ENCODE measurements at places on chromosomes 2 and 18. TPM values are rescaled to one million over a fixed set of nuclear protein-coding genes. Genes with fewer than 3 reads are reported as not detected.

- H3K4me3 ChIP-seq: no peak overlapping the region
- H3K36me3 ChIP-seq: no peaks in the 10 kb centered on the region
- H3K4me1 ChIP-seq: peaks cover 13% of the 10 kb centered on the region
- H3K27me3 ChIP-seq: no peaks in the 10 kb centered on the region
- no peak for DNase-seq
- no peak overlapping the region for H3K27ac ChIP-seq
Measured at GRCh38 chr18:58662118-58662517, 9.1 kb upstream of the MALT1 start.

GRCh38 chr18:8367217-8367988 is 241.8 kb upstream of the RAB12 start:
- no peaks in the 10 kb centered on the region for H3K36me3 ChIP-seq
- H3K4me1 ChIP-seq: peaks cover 12% of the 10 kb centered on the region
- no peaks in the 10 kb centered on the region for H3K27me3 ChIP-seq

DNA sequence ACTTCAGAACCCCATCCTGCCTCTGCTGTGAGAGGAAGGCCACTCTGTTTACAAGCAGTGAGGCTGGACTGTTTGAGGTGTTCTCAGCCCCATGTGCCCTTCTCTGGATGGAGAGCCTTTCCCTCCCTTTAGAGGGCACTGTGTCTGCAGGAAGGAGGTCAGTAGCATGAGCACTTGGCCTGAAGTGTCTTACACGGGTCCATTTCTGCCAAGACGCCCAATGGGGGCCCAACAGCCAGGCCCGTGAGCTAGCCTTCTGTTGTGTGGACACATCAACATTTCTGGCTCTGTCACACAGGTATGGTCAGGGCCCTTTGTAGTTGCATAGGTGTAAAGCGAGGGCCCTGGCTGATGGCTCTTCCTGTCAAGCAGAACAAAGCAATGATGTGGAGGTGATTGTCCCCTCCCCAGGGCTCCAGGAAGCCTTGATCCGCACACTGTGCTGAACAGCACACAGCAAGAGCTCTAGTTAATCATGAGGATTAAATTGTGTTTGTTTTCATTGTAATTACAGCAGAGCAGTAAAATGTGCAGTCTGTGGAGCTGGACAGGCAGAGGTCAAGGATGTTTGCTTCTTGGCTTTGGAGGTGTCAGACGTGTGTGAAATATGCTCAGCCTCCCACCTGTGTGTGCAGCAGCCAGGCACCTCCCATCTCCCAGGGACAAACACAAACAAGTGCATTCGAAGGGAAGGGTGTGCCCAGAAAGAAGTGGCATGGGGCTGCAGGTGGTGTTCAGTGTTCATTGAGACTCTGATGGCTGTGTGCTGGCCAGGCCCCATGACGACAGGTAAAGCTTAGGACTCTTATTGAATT is 132.1 kb downstream of the SH3RF3 start:
- no peaks in the 10 kb centered on the region for H3K27me3 ChIP-seq
- H3K4me3 ChIP-seq: no peak overlapping the region
- H3K36me3 ChIP-seq: no peaks in the 10 kb centered on the region
- H3K27ac ChIP-seq: no peak overlapping the region
- peak; percentile 39 for DNase-seq

DNA sequence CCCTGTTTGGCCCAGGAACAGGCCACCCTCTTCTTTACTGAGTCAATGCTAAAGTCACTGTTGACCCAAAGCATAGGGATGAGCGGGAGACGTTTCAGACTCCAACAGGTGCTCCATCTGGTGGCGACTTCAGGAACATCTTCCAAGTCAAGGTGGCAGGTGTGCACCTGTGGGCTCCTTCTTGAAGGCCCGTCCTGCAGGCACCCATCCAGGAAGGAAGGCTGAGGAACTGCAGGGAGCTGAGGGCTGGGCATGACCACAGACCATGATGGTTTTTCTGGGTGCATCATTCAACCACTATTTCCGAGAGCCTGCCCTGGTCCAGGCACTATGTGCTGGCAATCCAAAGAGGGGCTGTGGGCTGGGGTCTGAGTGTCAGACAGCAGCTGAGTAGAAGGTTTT is 142.8 kb downstream of the NDUFA10 start:
- no peaks in the 10 kb centered on the region for H3K36me3 ChIP-seq
- no peaks in the 10 kb centered on the region for H3K27me3 ChIP-seq
- H3K4me3 ChIP-seq: no peak overlapping the region

DNA sequence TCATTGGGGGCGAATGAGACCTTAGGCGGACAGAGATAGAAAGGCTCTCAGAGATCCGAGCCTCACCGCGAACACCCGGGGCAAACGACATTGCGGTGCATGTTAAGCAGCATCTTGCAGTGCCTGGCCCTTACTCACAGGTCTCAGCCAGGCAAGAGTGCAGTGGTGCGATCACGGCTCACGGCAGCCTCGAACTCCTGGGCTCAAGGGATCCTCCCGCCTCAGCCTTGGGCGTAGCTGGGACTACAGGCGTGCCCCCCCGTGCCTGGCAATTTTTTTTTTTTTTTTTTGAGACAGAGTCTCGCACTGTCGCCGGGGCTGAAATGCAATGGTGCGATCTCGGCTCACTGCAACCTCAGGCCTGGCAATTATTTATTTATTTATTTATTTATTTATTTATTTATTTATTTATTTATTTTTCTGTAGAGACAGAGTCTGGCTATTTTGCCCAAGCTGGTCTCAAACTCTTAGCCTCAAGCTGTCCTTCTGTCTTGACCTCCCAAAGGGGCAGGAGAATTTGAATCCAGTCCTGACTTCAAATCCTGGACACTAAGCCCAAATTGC is 1.3 kb downstream of the LAMA3 start:
- peaks cover 19% of the 10 kb centered on the region for H3K4me1 ChIP-seq
- H3K27ac ChIP-seq: peak overlapping the region; percentile 80
- H3K27me3 ChIP-seq: no peaks in the 10 kb centered on the region
- DNase-seq: no peak
- H3K4me3 ChIP-seq: peak overlapping the region; percentile 64

- no peaks in the 10 kb centered on the region for H3K27me3 ChIP-seq
- DNase-seq: no peak
- H3K4me1 ChIP-seq: no peaks in the 10 kb centered on the region
- no peak overlapping the region for H3K27ac ChIP-seq
- H3K4me3 ChIP-seq: no peak overlapping the region
Measured at GRCh38 chr2:219142329-219142728, 18.3 kb downstream of the NHEJ1 start.

GRCh38 chr2:88720399-88720798 is 28.9 kb downstream of the RPIA start:
- no peak overlapping the region for H3K4me3 ChIP-seq
- no peaks in the 10 kb centered on the region for H3K27me3 ChIP-seq
- no peak for DNase-seq
- no peaks in the 10 kb centered on the region for H3K36me3 ChIP-seq
- H3K27ac ChIP-seq: no peak overlapping the region

DNA sequence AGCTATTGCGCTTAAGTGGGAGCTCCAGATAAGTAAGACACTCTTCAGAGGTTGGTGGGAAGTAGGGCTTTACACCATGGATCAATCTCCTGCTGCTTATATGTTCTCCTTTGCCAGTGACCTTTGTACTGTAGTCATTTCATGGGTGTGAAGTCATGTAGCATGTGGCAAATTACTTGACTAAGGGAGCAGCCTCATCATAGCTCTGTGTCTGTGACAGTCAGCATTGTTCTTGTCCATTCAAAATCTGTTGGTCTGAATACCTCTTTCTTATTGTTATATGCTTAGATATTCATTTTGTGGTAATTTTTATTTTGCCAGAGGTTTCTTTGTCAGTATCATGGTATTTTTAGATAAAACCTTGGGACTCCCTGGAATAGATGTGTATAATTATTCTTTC is 18.2 kb downstream of the SLC4A1AP start:
- H3K4me3 ChIP-seq: no peak overlapping the region
- no peak for DNase-seq
- no peaks in the 10 kb centered on the region for H3K27me3 ChIP-seq
- peak overlapping the region; percentile 8 for H3K27ac ChIP-seq
- peaks cover 53% of the 10 kb centered on the region for H3K36me3 ChIP-seq
- no peaks in the 10 kb centered on the region for H3K4me1 ChIP-seq

DNA sequence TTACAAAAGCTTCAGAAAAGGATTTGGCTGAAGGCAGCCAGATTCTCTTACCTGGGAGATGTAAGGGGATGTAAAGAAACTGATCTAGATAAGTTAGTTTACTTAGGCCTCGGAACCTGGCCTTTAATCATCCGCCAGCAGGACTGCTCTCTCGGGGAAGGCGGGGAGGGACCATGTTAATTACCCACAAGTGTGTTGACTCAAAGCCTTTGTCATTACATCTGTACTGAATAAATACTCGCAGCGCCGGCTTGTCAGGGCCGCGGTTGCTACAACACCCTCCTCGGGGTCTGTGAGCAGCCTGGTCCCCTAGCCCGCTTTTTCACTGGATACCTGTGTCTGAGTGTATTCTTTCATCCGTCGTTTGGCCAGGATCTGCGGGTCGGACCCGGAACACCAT is 6.7 kb downstream of the CHMP3 start:
- no peaks in the 10 kb centered on the region for H3K27me3 ChIP-seq
- peak; percentile 34 for DNase-seq
- no peak overlapping the region for H3K4me3 ChIP-seq
- peaks cover 28% of the 10 kb centered on the region for H3K4me1 ChIP-seq

GRCh38 chr18:3058328-3059191 is 45.6 kb upstream of the LPIN2 start:
- H3K4me1 ChIP-seq: peaks cover 30% of the 10 kb centered on the region
- H3K4me3 ChIP-seq: no peak overlapping the region
- H3K27me3 ChIP-seq: no peaks in the 10 kb centered on the region
- DNase-seq: no peak

DNA sequence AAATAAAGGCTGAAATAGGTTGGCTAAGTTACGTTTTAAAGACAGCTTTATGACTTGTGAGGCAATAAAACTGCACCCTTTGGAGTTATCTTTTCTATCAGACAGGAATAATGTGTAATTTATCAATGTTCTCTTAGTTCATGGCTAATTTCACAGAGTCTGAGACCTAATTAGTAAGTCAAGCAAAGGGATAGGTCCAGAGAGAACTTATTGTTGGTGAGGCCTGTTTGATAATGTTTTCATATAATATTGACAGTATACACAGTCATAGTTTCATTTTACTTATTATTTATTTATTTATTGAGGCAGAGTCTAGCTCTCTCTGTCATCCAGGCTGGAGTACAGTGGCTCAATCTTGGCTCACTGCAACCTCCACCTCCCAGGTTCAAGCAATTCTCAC is 1.9 kb upstream of the IL36RN start:
- H3K36me3 ChIP-seq: no peaks in the 10 kb centered on the region
- H3K4me1 ChIP-seq: no peaks in the 10 kb centered on the region
- H3K27me3 ChIP-seq: no peaks in the 10 kb centered on the region
- no peak overlapping the region for H3K27ac ChIP-seq
- H3K4me3 ChIP-seq: no peak overlapping the region

- no peak for DNase-seq
- H3K4me3 ChIP-seq: peak overlapping the region; percentile 7
- H3K4me1 ChIP-seq: peaks cover 15% of the 10 kb centered on the region
- no peaks in the 10 kb centered on the region for H3K27me3 ChIP-seq
- no peaks in the 10 kb centered on the region for H3K36me3 ChIP-seq
Measured at GRCh38 chr2:6960659-6961058, 43.4 kb downstream of the RNF144A start.

DNA sequence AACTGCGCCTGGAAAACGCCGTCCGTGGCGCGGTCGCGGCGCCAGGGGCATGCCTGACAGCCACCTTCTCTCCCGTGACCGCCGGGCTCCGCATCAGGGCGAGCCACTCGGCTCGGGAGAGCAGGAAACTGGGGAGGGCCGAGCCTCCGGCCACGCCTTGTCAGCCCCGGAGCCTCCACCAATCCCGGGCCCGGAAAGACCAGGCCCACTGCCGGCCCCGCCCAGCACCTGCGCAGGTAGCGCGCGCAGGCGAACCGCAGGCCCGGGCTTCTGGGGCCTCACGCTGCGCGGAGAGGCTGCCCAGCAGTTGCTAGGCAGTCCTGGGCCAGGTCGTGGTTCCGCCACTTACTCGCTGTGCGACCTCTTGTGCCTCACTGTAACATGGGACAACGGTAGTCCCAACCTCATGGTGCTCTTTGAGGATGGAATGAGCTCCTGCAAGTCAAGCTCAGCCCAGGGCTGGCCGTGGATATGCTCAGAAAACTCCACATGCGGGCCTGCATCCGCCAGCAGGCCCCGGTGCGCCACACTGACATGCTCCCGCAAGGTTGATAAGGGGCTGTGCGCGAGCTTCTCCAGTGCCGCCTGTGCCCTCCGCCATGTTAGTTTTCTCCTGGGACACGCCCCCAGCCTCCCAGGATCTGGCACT is 97.1 kb downstream of the INHBB start:
- peak; percentile 95 for DNase-seq
- no peaks in the 10 kb centered on the region for H3K36me3 ChIP-seq
- H3K4me1 ChIP-seq: peaks cover 17% of the 10 kb centered on the region
- H3K27me3 ChIP-seq: peaks cover 18% of the 10 kb centered on the region
- peak overlapping the region; percentile 43 for H3K4me3 ChIP-seq

DNA sequence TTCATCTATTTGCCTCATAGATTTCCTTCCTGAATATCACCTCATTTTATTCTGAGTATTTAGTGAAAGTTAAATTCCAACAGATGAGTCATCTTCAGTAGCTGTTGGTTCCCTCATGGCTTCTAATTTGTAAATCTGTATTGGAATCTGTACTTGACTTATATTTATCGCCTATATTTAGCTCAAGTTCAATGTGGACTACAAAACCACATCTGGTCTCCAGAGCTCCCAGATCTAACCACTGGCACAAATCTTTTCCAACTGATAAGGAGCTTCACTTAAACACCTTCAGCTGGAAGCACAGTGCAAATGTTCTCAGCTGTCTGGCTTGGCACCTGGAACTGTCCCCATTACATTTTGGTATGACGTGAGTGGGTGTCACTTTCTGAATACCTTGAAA is 82.8 kb upstream of the DSEL start:
- H3K27ac ChIP-seq: no peak overlapping the region
- H3K4me3 ChIP-seq: no peak overlapping the region
- no peaks in the 10 kb centered on the region for H3K27me3 ChIP-seq
- no peaks in the 10 kb centered on the region for H3K4me1 ChIP-seq
- H3K36me3 ChIP-seq: no peaks in the 10 kb centered on the region
- no peak for DNase-seq

DNA sequence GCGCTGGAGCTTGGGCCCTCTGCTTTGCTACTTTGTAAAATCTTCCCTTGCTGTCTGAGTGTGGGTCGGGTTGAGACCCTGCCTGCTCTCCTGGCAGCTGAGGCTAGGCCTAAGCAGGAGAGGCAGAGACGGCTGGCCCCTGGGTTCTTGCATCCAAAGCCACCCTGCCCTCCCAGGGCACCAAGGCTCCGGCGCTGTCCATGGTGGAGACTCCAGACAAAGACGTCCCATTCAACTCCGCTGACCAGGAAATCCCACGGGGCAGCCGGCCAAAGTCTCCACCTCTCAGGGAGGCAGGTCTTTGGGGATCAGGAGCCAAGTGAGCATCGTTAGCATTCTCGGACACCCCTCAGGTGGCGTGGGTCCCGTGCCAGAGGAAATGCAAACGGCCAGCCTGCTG is 2.6 kb upstream of the PRLH start:
- DNase-seq: no peak
- peaks cover 4% of the 10 kb centered on the region for H3K4me1 ChIP-seq
- H3K27me3 ChIP-seq: no peaks in the 10 kb centered on the region
- no peak overlapping the region for H3K4me3 ChIP-seq
- no peak overlapping the region for H3K27ac ChIP-seq

The PIEZO2 gene
- total RNA-seq: 7.0 TPM

The CYRIA gene
- total RNA-seq: 18.3 TPM

The GLI2 gene
- 5.7 TPM for total RNA-seq

The TXNDC2 gene
- 0.49 TPM for total RNA-seq

The DPYSL5 gene
- total RNA-seq: not detected

The IL1RN gene
- total RNA-seq: 40.6 TPM

The NT5DC4 gene
- not detected for total RNA-seq

The CABLES1 gene
- total RNA-seq: 63.9 TPM

The IL1R2 gene
- total RNA-seq: 46.7 TPM

The MSTN gene
- total RNA-seq: 0.13 TPM
